ENCODE measurements at places on chromosomes 2 and 18.

GRCh38 chr2:67760995-67761394 is 301.8 kb downstream of the C1D start:
- DNase-seq: no peak

DNA sequence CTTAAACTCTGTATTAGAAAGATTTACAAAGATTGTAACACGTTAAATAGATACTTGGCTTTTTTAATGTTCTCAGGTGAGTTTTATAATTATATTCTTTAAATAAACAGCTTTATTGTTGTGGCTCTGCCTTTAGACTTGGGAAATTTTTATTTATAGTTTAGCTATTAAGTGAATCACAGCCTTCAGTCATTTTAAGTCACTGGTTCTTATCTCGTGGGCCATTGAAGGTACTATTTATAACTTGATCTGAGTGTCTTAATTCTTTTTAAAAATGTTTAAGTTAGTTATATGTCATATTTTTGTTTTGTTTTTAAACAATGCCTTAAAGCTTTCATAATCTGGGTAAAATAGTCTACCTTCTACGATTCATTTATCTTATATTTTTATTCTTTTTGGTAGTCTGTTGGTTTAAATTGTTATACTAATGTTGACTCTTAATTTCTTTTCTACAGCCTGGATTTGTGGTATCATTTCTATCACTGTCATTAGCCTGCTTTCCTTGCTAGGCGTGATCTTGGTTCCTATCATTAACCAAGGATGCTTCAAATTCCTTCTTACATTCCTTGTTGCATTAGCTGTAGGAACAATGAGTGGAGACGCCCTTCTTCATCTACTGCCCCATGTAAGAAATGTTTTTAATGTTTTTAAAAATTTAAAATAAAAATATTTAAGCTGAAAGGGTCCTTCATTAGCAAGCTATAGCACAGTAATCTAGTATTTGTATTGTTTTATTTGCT is 49.3 kb downstream of the SLC39A10 start:
- no peak for DNase-seq

DNA sequence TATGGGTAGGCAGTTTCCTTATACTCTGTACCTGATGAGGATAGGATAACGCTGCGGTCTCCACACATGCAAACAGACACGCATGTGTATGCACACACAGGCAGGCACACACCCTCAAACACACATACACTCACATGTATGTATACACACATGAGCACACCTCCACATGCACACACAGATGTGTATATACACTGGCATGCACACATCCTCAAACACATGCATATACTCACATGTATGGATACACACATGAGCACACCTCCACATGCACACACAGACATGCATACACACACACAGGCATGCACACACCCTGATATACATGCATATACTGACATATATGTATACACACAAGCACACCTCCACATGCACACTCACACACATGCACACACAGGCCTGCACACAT is 267.8 kb upstream of the HDAC4 start:
- no peak for DNase-seq

- DNase-seq: no peak
Observed at GRCh38 chr2:158667586-158667985, 127.5 kb upstream of the DAPL1 start.

DNA sequence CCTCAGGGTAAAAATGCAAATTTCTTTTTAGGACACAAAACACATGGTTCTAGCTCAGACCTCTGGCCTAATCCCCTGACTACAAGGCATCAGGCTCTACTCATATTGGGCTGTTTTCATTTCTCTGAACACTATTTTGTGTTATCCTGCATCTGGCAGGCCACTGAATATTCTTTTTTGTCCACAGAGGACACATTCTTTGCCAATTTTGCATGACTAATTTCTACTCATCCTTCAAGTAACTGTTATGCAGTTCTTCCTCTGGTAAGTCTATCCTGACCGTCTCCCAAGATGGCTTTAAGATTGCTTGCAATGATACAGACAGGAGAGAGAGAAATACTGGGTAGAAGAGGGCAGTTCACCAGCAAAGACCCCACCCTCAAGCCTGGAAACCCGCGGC is 107.6 kb upstream of the RGPD4 start:
- DNase-seq: no peak

DNA sequence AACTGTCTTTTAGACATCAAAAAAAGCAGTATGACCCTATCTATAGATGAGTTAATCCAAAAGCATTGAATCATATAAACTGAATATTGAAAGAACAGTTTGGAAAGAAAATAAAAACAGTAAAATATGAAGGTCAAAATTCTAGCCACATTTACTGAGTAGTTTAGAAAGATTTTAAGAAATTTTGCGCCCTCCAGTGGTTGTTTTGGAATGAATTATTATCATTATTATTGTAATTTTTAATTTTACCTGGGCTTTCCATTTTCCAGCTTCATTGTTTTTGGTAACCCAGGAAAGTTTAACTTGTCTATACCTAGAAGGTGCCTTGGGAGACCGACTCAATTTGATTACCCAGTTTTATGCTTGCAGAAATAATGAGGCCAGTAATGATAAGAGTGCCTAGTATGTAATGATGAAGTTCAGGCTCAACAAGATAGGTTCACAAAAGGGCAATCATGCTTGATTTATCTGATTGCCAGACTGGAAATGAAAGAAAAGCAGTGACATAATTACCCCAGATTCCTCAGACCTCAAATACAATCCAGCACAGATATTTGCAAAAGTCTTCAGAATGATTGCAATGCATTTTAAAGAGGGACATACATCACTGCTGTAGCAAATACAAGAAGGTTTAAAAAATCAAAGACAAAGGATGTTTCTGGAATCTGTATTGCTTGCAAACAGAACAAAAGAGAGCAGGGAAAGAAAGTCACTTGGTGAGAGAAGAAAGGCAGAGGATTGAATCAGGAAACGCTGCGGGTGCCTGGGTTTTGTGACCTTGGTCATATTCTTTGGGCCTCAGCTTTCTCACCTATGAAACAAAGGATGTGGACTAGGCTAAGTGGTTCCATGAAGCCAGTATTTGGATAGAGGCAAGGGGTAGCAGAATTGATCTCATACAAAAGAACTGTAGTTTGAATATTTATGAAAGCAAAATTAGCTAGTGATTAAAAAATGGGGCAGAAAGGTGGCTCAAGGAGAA is 153.8 kb downstream of the MAP2 start:
- no peak for DNase-seq

GRCh38 chr2:219987830-219988229 is 360.4 kb downstream of the SLC4A3 start:
- no peak for DNase-seq

Measured in iPS DF 6.9 (cell line).